ENCODE measurements at places on chromosomes 6 and 20.

DNA sequence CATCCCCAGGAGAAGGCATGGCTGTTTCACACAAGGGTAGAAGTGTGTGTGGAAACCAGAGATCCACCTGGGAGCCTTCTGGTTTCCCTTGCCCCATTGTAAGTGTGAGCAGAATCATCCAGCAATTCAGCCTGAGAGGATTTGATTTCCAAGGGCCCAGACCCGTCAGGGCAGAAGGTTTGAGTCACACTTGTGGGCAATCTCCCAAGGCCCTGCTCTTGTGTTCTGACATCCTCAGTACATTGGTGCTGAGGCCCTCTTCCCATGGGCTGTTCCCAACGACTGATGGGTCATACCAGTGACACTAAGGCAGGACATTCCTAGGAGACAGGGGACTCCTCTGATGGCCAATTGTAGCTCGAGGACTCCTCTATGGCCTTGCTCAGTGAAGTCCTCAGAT is 58.2 kb upstream of the POLR1H start:
- ATAC-seq = no peak

GRCh38 chr6:45822873-45823272 is 192.8 kb downstream of the CLIC5 start:
- ATAC-seq = no peak

- ATAC-seq = peak; percentile 71
Measured at GRCh38 chr6:15245361-15246216, at the start of gene JARID2. JARID2 (plus strand) TSS chr6:15246069; CDS start chr6:15246540, 471 bp downstream.

GRCh38 chr6:149925974-149926777 is 3.3 kb upstream of the RAET1G start:
- ATAC-seq = peak; percentile 86

All from motor neuron (in vitro differentiated cells).